ENCODE measurements at places on chromosomes 4 and X. TPM values are rescaled to one million over a fixed set of nuclear protein-coding genes. Genes with fewer than 3 reads are reported as not detected.
A peak's percentile ranks its signal among the peaks of the same experiment; 100 is the strongest.

Gene ODAPH
- total RNA-seq: not detected

Gene MYOZ2
- total RNA-seq: 0.19 TPM

Gene ACE2
- 5.5 TPM for total RNA-seq

Gene CYP2U1
- total RNA-seq: 5.9 TPM

Gene LDB2
- 59.9 TPM for total RNA-seq

- DNase-seq: no peak
Measured at GRCh38 chrX:12447448-12448064, 309.3 kb downstream of the FRMPD4 start.

- DNase-seq: no peak
Measured at GRCh38 chr4:170015285-170015684, 10.9 kb downstream of the MFAP3L start.

DNA sequence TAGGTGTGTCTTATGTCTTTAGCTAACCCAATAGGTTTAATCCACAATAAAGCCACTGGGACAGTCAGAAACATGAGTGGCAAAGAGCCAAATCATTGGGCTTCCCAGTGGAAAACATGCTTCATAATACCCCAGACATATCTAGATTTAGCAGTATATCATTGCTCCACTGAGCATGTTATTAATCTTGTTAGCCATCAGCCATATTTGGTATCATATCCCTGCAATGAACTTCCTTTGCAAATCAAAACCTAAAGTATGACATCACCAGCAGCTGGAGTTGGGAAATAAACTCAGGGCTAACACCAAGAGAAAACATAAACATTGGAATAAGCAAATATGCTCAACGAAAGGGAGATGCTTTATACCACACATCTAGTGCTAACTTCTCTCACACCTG is 280.8 kb upstream of the NOCT start:
- DNase-seq: no peak

DNA sequence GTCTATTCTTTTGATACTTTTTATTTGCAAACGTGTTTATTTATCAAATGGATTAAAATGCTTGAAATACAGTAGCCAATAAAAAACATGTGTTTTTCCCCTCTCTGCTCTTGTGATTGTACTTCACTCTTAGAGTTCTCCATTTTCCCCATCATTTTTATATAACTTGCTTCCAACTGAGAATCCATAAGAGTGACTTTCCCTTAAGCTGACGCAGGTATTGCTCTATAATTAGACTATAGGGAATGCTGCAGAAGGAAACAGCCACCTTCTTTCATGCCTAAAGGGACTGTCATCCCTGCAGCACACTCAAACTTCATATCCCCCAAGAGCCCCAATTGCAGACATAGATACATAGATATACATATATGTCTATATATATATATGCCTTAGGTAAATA is 456.9 kb downstream of the ADGRL3 start:
- no peak for DNase-seq

DNA sequence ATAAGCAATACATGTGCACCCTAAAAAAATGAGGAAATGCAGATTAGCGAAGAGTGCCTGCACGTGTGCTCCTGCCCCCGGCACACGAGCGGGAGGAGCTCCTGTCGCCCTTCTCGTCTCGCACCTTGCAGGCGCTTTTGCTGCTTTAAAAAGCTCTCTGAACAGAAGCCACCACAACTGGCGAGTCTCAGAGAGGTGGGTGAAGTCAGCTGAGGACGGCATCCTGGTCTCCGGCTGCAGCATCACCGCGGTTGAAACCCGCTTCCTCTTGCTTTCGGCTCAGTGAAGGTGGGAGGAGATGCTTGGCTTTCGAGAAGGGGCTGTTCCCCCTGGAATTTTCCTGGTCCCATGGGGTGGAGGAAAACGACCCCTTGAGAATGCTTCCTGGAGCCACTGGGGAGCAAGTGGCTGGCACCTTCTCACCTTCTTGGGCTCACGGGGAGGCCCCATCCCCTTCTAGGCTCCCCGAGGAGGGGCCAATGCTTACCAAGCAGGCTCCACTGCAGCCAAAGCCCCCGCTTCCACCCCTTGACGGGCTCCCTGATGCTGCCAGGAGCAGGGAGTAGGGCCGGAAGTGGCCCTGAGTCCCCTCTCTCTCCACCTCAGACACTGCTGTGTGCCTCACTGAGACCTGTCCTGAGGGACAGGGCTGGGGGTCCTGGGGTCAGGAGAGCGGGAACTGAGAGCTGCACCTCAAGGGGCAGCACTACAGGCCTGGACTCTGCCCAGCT is 29.2 kb upstream of the MXD4 start:
- no peak for DNase-seq

DNA sequence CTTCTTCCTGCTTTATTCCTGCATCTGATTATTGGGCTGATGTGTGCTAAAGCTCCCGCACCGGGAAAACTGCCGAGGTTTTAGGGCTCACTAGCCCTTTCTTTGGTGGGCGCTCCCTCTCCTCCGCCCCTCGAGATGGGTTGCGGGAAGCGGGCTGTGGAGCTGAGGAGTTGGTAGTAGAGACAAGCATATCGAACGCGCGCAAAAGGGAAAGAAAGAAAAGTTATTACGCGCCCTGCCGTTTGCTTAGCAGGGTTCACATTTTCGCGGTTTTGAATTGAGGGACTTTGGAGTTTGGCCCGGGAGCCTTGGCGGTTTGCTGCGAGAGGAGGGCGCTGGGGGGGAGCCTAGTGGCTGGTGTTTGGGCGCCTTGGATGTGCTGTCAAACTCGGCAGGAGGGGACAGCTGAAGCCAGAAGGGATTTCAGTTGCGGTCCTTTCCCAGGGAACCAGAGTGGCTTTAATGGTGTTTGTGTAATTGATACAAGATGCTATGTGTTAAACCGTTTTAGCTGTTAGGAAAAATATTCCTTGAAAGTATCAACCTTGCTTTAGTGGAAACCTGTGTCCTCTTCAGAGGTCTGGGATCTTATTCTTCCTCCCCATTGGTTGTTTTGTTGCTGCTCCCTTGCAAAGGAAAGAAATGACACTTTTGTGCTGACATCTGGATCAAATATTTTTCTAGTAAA is 1.1 kb downstream of the GAB1 start:
- DNase-seq: peak; percentile 38

DNA sequence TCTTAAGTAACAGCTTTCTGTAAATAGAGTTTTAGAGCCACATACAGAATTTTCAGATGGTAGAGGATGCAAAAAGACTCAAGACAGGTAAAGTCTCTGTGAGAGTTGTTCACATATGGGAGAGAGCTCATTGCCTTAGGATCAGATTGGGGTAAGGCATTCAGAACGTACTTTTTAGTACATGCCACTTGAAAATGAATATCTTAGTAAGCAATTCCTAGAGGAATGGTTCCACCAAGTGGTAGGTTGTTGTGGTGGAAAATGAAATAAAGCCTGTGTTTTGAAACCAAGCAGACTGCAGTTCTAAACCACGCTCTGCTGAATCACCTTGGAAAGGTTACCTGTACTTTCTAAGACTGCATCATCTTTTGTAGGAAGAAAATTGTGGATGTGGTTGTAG is 547.0 kb upstream of the LCORL start:
- peak; percentile 55 for DNase-seq

GRCh38 chr4:27059446-27059845 is 198.8 kb downstream of the STIM2 start:
- DNase-seq: no peak

- DNase-seq: no peak
Measured at GRCh38 chr4:70178075-70178660, 17.4 kb upstream of the ODAM start.
